Frontal cortex (tissue), 4 donors: ENCODE measurements at places on chromosomes 6 and 20.

DNA sequence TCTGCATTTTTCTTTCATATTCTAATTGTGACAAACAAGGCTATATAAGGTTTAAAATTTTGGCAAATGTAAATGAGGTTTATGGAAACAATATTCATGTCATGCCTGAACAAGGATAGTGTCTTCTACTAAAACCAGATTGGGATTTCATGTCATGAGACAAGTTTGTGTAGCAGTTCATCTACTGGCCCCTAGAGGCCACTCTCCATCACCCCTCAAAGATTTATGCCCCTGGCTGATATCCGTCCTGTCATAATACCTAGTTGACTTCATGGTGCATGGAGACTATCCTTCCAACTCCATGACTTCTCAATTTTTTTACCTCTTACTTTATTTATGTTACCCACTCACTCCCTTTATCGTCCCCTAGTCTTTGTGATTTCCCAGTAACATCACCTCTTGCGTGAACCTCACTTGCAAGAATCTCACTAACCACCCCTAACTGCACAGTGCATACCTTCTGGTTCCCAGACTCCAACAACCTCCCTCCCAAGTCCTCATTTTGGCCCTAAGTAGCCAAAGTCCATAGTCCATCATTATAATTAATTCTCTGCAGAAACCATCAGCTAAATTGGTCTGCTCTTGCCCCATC lies 179.8 kb downstream of the TASP1 start:
- DNase-seq: no peak

DNA sequence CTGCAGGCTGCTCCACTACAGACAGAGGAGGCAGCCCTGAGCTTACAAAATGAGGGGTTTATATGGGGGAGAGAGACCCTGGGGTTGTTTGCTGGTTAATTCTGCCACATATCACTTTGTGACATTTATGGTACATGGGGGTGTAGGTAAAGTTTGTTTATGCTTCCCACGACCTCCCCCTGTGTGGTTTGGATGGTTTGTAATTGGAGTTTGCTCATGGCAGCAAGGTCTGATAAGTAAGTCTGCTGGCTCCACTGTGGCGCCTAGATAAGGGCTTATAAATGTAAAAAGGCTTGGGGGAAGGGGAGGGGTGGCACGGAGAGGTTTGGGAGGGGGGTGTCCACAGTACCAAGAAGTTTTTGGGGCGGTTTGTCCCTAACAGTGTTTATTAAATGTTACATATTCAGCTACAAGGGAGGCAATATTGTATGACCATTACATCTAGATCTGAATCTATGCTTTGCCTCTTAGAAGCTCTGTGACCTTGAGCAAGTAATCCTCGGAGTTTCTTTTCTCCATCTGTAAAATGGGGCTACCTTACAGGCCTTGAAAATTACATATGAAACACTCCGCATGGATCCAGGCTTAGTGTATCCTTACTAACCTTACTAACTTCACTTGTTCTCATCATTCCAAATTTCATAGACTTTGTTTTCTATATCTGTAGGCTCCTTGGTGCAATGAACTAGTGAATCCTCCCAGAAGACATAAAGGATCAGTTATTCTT lies 204.8 kb upstream of the NOX3 start:
- no peak for DNase-seq

DNA sequence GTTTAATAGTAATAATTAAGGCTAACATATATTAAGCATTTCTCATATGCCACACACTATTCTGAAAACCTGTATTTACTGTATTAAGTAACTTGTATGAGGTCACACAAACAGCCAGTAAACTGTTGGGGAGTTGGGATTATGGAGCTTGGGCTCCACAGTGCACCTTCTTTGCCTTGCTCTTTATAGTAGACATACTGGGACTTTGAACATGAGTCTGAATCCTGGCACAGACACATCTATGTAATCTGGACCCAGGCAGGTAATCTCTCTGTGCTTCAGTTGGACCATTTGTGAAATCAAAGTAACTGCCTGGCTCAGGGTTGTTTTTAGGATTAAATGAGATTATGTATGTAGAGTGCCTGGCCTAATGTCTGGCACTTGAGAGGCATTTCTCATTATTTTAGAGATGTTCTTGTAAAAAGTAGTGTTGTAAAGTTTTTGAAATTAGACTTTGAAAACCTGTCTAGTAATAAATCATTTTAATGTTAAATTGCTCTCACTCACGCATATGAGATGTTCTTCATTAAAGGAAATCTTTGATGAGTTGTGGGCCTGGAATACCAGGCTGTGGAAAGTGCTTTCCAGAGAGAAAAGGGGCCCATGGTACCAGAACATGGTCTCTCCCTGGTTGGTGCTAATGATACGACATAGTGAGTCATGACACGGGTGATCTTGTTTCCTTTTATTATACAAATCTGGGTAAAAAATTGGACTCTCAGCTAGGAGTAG lies 34.3 kb downstream of the LRRC1 start:
- DNase-seq: no peak

- DNase-seq: no peak
Measured at GRCh38 chr6:85363870-85364269, 86.0 kb upstream of the NT5E start.

- DNase-seq: no peak
Measured at GRCh38 chr6:75481936-75482593, 11.5 kb downstream of the FILIP1 start.

GRCh38 chr6:43884652-43885022 lies 114.6 kb downstream of the VEGFA start:
- no peak for DNase-seq

DNA sequence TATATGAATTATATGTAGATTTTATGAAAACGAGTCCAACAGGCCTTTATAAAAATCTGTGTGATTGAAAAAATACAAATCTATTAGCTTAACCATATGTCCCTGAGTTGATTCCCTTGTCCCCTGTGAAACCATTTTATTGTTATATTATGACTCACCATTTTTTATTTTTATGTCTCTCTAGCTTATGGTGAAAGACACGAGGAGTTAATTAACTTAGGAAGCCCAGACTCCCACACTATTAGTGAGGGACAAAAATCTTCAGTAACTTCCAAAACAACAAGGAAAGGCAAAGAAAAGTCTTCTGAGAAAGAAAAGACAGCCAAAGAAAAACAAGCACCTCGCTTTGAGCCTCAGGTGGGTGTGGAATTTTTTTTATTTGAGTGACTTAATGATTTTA lies 183.1 kb downstream of the ADGB start:
- DNase-seq: no peak

DNA sequence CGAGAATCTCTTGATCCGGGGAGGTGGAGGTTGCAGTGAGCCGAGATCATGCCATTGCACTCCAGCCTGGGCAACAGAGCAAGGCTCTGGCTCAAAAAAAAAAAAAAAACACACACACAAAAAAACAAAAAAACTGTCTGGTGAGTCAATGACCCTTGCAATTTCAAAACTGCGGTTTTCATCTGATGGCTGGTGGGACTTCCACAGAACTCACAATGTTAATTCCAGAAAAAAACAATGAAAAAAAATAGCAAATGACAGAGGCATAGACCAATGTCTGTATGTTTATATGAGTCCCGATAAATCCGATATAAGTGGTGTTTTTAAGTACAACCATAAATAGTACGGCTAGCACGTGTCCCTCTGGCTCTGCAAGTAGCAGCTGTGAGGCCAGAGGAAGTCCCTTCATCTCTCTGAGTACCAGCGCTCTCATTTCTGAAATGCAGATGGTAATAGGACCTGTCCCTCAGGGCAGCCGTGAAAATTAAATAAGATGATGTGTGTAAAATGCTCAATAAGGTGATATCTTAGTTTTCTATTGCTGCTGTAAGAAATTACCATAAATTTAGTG lies 21.9 kb upstream of the PTPN1 start:
- no peak for DNase-seq

DNA sequence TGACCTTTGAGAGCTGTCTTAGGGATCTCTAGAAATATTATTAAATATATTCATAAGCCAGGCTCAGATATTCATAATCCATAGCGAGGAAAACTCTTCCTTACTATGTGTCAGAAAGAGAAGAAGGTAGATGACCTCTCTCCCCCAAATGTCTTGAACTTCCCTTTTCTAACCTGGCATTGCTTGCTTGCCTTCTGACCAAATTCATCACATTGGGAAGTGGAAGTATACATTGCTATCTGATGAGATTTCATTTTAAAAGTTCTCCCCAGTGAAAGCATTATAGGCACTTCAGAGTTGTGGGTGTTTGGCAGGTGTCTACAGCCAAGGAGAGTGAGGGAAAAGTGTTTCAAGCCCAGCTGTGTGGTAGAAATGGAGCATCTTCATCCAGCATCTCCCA lies 197.3 kb downstream of the ZFAND3 start:
- no peak for DNase-seq

- DNase-seq: no peak
Measured at GRCh38 chr6:45170309-45170708, 157.8 kb upstream of the RUNX2 start.

- DNase-seq: no peak
Measured at GRCh38 chr6:128491610-128492206, 28.7 kb downstream of the PTPRK start.

DNA sequence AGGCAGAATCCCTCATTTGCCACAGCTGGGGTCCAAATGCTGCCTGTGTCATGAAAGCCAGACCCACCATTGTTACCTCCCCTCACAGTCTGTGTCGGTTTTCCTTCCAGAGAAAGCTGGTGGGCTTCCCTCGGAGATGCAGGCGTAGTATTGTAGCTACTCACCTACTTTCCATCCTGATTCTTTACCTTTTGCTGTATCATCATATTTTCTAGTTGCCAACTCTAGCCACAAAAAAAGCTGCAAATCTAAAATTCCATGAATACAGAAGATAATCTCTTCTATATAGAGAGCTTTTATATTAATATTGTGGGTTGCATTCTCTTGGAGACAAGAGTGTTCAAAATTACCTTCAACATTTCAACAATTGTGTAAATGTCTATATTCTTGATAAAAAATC lies 98.0 kb upstream of the LAMP5 start:
- no peak for DNase-seq

DNA sequence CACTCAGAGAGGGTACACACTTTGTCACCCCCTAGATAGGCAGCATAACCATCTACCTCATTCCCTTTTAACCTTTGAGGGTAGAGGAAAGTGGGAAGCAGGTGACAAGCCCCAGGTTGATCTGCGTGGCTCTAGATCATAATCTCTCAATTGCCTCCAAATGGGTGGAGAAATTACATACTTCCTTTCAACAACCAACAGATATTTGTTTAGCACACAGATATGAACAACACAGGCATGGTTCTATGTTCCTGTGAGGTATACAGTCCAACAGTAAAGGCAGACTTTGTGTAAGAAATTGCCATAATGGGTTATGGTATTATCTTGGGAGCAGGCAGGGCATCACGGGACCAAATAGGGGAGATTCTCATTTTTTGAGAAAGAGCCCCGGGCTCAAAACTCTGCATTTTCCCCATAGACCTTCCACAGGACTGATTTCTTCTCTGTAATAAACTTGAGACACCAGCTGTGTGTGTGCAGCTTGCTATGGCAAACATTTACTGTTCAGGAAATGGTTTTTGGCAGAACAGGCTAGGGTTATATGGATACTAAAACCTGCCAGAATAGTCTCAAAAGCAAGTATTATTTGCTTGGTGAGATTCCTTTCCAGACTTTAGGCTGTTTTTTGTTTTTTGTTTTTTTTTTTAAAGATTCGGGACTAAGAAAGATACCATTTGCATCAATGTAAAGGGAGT lies 126.2 kb downstream of the CD164 start:
- DNase-seq: no peak

- no peak for DNase-seq
Measured at GRCh38 chr20:57781901-57782300, 72.1 kb upstream of the PMEPA1 start.

GRCh38 chr6:163971841-163972838 lies 557.6 kb downstream of the QKI start:
- DNase-seq: no peak

DNA sequence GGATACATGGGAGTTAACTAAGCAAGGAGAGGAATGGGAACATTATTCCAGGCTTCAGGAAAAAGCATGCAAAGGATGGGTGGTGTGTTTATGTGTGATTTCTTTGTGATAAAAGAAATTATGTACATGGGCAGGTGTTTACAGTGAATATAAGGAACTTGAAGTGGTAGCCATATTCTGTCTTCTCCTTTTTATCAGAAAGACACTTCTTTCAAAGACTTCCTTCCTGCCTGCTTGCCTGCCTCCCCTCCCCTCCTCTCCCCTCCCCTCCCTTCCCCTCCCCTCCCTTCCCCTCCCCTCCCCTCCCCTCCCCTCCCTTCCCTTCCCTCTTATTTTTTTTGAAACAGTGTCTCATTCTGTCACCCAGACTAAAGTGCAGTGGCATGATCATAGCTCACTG lies 14.4 kb downstream of the CYB5R4 start:
- DNase-seq: no peak

GRCh38 chr6:116963972-116964371 lies 86.9 kb downstream of the RFX6 start:
- DNase-seq: no peak

DNA sequence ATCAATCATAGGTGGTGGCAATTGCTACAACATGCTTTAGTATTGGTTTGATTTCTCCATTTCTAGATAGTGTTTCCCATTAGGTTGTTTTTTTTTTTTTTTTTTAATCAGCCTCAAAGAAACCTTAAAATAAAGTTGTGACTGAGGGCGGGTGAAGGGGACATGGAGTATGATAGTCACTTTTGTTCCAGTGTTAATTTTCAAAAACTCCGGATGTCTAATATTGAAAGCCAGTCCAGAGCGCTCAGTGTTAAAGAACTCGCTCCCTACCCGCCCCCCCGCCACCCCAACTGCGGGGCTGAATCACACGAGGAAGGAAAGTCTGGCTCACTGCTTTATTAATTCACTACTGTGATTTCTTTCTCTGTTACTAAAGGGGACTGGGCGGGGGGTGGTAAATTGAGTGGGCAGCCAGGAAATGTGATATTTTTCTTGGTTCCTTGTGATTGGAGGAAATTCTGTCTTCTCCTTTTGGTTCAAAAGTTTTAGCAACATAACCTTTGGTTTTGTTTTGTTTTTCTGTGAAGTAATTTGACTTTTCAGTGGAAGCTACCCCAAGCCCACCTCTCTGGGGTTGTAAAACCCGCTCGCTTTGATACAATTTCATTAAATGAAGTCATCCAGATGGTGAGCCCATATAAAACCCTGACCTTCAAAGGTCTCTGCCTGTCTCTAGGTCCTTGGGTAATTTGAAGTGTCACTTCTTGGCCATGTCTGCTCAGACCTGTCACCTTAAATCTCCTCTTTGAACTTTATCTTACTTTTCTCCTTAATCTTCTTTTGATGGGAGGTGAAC lies 38.0 kb downstream of the TNFAIP3 start:
- DNase-seq: no peak

DNA sequence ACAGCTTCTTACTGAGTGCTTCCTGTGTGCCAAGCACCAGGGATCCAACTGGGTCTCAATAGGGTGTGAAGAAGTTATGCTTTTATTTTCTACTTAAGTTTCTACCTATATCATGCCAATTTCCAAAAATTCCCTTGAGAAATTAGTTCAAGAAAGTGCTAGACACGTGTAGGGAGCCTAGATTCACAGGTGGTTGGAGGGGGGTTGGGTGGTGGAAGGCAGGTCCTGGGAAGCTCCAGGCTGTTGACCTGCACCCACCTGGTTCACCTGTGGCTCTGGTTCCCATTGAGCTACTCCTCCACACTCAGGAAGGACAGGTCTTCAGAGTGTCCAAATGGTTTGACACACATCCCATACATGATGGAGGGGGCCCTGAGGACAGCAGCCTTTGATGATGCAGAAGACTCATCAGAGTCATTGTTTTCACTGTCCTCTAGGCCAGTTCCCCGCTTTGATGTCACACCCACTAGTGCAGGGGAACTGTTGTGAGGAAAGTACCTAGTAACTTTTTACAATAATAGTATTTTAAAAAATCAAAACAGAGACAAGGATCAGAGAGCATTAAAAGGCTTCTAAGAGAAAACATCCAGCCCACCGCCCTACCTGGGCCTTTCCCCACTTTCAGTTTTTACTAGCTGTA lies 39.8 kb upstream of the MYL9 start:
- no peak for DNase-seq

GRCh38 chr6:50116390-50116789 lies 66.7 kb upstream of the DEFB112 start:
- no peak for DNase-seq
